Osteoblast (primary cell): ENCODE measurements at places on chromosomes 2 and 18.
A peak's percentile ranks its signal among the peaks of the same experiment; 100 is the strongest.

- DNase-seq: no peak
- H3K4me3 ChIP-seq: no peak overlapping the region
- H3K27me3 ChIP-seq: no peaks in the 10 kb centered on the region
- no peaks in the 10 kb centered on the region for H3K36me3 ChIP-seq
These were observed 131.6 kb downstream of the CCDC85A start for GRCh38 chr2:56315376-56315775.

GRCh38 chr2:66523377-66523969, 88.5 kb downstream of the MEIS1 start:
- DNase-seq: no peak
- H3K4me3 ChIP-seq: no peak overlapping the region
- no peaks in the 10 kb centered on the region for H3K36me3 ChIP-seq
- no peak overlapping the region for H3K27ac ChIP-seq
- no peaks in the 10 kb centered on the region for H3K27me3 ChIP-seq

DNA sequence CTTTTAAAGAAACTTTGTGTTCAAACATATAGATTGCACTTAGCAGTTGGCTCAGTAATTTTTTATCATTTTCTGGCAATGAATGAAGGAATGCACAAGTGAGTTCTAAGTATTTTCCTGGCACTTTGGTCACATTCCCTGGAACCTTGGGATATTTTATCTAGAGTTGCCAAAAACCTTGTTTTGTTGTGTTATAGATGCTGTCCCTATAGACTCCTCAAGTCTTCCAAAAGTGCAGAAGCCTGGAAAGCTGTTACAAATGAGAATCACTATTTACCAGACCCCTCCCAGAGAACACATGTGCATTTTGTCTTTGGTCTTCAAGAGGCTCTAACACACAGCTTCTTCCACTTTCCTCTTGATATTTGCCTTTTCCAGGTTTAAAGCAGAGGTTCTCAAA, 108.3 kb downstream of the RND3 start:
- H3K4me1 ChIP-seq: peaks cover 5% of the 10 kb centered on the region
- DNase-seq: no peak
- H3K27ac ChIP-seq: no peak overlapping the region
- no peaks in the 10 kb centered on the region for H3K36me3 ChIP-seq
- no peaks in the 10 kb centered on the region for H3K27me3 ChIP-seq
- H3K4me3 ChIP-seq: no peak overlapping the region

DNA sequence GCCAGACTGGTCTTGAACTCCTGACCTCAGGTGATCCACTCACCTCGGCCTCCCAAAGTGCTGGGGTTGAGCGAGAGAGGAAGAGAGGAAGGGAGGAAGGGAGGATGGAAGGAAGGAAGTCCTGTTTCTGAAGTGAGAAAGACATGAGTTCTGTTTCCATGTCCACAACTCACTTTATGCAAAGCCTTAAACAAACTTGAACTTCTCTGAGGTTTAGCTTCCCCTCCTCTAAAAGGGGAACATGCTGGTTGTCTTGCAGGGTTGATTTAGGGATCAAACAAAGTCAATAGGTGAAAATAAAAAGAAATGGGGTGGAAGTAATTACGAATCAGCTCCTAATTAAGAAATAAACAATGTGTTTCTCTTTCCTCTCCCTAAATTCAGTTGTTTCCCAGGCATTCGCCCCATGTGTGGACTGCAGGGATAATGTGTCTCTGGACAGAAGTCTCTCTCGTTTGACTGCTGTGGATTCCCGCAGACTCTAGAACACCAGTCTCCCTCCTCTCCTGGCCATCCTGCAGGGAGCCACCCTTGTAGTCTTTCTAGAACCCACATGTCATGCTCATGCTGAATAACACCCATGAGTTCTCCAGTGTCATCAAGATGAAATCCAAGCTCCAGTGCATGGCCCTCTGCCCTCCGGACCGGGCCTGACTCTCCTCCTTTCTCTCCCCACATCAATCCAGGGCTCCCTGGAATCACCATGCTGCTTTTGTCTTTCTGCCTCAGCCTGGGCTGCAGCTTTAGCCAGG, 229.3 kb upstream of the TRIB2 start:
- H3K27ac ChIP-seq: no peak overlapping the region
- H3K4me1 ChIP-seq: peaks cover 13% of the 10 kb centered on the region
- DNase-seq: no peak
- H3K36me3 ChIP-seq: no peaks in the 10 kb centered on the region
- no peak overlapping the region for H3K4me3 ChIP-seq

DNA sequence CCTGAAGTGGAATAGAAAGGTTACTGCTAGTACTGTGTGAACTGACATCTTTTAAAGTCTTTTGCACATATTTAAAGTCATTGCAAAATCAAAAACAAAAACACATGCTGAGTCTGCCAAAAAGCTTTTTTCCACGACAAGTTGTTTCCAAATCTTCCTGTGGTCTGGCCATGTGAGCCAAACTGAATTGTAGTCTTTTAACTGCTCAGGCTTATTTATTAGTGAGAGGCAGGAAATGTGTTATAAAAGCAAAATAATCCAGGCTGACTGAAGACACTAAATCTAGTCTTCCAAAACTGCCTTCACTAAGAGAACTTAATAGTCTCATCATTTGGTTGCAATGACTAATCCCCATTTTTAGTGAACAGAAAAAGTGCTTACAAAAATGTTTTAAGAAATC, 2.3 kb downstream of the KRCC1 start:
- no peak overlapping the region for H3K4me3 ChIP-seq
- H3K27ac ChIP-seq: no peak overlapping the region
- DNase-seq: peak; percentile 75
- peaks cover 23% of the 10 kb centered on the region for H3K4me1 ChIP-seq

DNA sequence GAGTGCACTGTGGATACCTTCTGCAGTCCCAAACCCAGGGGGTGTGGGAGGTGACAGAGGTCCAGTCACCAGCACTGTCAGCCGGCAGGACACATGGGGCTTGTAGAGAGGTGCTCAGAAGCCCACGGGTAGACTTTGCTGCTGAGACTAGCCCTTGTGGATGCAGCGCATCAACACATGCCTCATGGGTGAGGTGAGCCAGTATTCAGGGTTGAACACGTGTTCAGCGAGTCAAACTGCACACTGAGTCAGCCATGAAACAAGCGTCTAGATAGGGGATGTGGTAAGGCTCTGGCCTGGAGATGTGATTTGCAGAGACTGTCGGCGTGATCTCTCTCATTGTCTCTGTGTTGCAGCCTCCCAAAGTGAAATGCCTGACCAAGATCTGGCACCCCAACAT, 35.8 kb upstream of the SCLY start:
- H3K36me3 ChIP-seq: peaks cover 13% of the 10 kb centered on the region
- H3K27ac ChIP-seq: no peak overlapping the region
- no peaks in the 10 kb centered on the region for H3K27me3 ChIP-seq

- H3K27me3 ChIP-seq: no peaks in the 10 kb centered on the region
- DNase-seq: peak; percentile 48
- no peaks in the 10 kb centered on the region for H3K36me3 ChIP-seq
- H3K4me3 ChIP-seq: no peak overlapping the region
These were observed 11.2 kb upstream of the SIX2 start for GRCh38 chr2:45020439-45020838.

- H3K36me3 ChIP-seq: peaks cover 73% of the 10 kb centered on the region
- peak overlapping the region; percentile 50 for H3K27ac ChIP-seq
- DNase-seq: peak; percentile 55
These were observed 27.3 kb downstream of the CDC42EP3 start for GRCh38 chr2:37644191-37644590.

DNA sequence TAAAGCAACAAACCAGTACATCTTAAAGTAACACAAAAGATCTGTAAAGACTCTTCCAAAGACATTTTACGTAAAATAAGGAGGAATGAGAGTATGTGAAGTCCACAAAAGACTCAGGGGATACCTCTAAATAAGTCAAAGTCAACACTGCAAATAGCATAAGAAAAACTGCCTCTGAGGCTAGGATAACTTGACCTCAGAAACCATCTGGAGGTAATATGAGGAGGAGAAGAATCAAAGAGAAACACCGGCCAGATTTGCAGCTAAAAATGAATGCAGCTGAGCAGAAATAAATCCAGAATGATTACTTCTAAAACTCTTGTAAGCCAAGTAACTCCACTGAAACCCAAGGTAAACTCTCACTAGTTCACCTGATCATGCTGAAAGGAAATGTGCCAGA, 52.2 kb upstream of the ERMN start:
- H3K27ac ChIP-seq: no peak overlapping the region
- DNase-seq: no peak
- H3K27me3 ChIP-seq: no peaks in the 10 kb centered on the region
- H3K4me3 ChIP-seq: no peak overlapping the region

DNA sequence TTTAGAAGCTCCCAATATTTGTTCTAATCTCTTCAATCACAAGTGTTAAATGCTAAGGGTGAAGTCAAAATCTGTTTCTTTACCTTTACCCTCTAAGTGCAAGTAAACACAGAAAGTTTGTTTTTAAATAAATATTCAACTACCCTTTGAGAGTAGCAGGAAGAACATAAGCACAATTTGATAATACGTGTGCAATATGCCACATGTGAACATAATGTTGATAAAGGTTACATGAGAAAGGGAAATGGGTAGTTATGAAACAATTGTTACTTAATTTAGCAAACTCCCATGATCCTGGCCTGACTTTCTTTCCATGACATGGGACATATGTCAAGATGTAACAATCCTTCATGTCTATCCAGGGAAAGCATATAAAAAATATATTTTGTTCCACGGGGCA, 7.1 kb downstream of the SPRED2 start:
- H3K4me1 ChIP-seq: peaks cover 26% of the 10 kb centered on the region
- no peaks in the 10 kb centered on the region for H3K27me3 ChIP-seq
- no peaks in the 10 kb centered on the region for H3K36me3 ChIP-seq
- no peak overlapping the region for H3K27ac ChIP-seq

DNA sequence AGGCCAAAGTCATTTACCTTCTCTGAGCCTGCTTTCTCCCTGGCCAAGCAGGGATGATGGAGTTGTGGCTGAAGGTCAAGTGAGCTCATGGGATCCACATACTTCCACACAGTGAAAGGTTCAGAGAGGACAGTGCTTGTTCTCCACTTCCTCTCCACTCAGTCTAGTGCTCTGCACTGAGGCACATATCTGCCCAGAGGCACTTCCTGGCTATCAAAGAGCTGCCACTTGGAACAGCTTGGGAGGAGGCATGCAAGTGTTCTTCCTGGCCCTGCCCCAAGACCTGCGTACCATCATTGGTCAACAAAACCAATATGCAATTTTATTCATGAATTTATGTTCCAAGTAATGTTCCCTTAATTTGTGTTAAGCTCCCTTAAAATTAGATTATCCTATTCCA, 71.9 kb downstream of the RNF152 start:
- H3K27me3 ChIP-seq: no peaks in the 10 kb centered on the region
- no peaks in the 10 kb centered on the region for H3K4me1 ChIP-seq
- no peaks in the 10 kb centered on the region for H3K36me3 ChIP-seq
- no peak overlapping the region for H3K4me3 ChIP-seq
- H3K27ac ChIP-seq: no peak overlapping the region

DNA sequence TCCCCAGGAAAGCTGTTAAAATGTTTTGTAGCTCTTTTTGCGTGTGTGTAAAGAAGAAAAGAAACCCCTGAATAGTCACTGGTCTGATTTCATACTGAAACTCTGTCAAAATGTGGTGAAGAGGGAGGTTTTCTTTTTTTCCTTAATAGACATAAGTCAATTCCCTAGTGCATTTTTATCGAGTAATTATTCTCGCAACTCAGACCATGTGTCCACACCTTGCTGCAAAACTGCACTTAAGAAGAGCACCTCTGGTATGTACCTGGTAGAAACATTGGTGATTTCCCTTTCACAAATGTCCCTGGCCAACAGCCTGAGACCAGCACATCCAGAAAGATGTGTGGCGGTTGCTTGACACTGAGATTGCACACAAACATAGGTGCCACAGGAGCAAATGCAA, 159.9 kb downstream of the ZNF521 start:
- no peaks in the 10 kb centered on the region for H3K36me3 ChIP-seq
- H3K27ac ChIP-seq: no peak overlapping the region
- no peak overlapping the region for H3K4me3 ChIP-seq
- no peaks in the 10 kb centered on the region for H3K27me3 ChIP-seq

DNA sequence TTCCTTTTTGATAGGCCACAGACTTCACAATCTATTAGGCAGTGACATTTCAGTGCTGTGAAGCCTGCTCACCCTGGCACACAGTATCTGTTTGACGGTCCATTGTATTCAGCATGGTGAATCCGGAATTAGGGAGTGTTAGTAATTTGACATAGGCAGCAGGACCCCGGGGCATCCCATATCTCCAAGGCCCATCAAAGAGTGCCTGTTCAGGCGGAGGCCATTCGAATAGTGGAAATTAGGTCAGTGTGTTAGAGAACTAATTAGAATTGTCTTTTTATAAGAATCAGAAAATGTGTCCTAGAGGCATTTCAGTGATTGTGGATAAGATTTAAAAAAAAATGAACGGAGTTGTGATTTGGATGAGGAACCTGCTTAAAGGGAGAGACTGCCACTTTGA, 818.8 kb upstream of the SOX11 start:
- no peaks in the 10 kb centered on the region for H3K27me3 ChIP-seq
- no peak for DNase-seq
- no peak overlapping the region for H3K27ac ChIP-seq

GRCh38 chr2:175966839-175967238, 35.2 kb downstream of the LNPK start:
- no peaks in the 10 kb centered on the region for H3K36me3 ChIP-seq
- no peaks in the 10 kb centered on the region for H3K27me3 ChIP-seq
- no peak overlapping the region for H3K4me3 ChIP-seq
- no peak for DNase-seq

GRCh38 chr18:75070625-75071483, 138.1 kb downstream of the PTGR3 start:
- no peaks in the 10 kb centered on the region for H3K27me3 ChIP-seq
- DNase-seq: peak; percentile 97
- H3K4me1 ChIP-seq: peaks cover 11% of the 10 kb centered on the region
- H3K4me3 ChIP-seq: peak overlapping the region; percentile 40

DNA sequence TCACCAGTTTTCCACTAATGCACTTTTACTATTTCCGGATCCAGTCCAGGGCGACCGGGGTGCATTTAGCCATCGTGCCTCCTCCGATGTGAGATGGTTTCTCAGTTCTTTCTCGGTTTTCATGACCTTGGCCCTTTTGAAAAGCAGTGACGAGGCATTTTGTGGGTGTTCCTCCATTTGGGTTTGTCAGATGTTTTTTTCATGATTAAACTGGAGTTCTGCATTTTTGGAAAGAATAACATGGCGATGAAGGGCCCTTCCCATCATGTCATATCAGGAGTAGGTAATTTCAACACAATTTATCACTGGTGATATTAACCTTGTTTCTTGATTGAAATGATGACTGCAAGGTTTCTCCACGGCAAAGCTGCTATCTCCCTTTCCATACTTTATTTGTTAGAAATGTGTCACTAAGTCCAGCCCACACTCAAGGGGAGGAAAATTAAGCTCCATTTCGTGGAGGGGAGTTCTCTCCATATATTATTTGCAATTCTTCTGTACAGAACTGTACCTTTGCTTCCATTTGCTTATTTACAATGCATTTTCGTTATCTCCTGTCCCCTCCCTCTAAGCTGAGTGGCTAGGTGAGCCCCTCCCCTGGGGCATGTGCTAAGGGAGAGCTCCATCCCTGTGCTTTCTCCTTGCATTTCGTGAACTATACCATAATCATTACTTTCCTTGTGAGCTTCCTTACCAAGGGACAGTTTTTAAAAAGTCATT, 8.9 kb upstream of the KLF11 start:
- peaks cover 31% of the 10 kb centered on the region for H3K4me1 ChIP-seq
- no peak overlapping the region for H3K4me3 ChIP-seq
- H3K27ac ChIP-seq: no peak overlapping the region
- H3K36me3 ChIP-seq: no peaks in the 10 kb centered on the region
